A549 treated with DMSO at 1 μM for 4 hours (cell line): ENCODE measurements at places on chromosomes 4 and X. TPM values are rescaled to one million over a fixed set of nuclear protein-coding genes. Genes with fewer than 3 reads are reported as not detected.

PGAM4 gene
- 0.17 to 0.46 TPM (median 0.36 TPM) in 3 of 5 replicates, not detected in the others for total RNA-seq

ADGRL3 gene
- 0.02 to 0.32 TPM (median 0.03 TPM) in 5 replicates for total RNA-seq

CLIC2 gene
- 0.05 to 0.23 TPM (median 0.17 TPM) in 4 of 5 replicates, not detected in the other for total RNA-seq

SH3TC1 gene
- total RNA-seq, result 7.6 to 10.5 TPM (median 8.3 TPM) in 5 replicates

BANK1 gene
- total RNA-seq, result 0.81 to 1.1 TPM (median 0.89 TPM) in 5 replicates

MAGEE2 gene
- not detected in 5 replicates for total RNA-seq

WNK3 gene
- 0.01 TPM in 2 of 5 replicates, not detected in the others for total RNA-seq

CCDC110 gene
- total RNA-seq, result not detected in 5 replicates

SSX1 gene
- not detected in 5 replicates for total RNA-seq
